ENCODE measurements at places on chromosomes 3 and 15.

DNA sequence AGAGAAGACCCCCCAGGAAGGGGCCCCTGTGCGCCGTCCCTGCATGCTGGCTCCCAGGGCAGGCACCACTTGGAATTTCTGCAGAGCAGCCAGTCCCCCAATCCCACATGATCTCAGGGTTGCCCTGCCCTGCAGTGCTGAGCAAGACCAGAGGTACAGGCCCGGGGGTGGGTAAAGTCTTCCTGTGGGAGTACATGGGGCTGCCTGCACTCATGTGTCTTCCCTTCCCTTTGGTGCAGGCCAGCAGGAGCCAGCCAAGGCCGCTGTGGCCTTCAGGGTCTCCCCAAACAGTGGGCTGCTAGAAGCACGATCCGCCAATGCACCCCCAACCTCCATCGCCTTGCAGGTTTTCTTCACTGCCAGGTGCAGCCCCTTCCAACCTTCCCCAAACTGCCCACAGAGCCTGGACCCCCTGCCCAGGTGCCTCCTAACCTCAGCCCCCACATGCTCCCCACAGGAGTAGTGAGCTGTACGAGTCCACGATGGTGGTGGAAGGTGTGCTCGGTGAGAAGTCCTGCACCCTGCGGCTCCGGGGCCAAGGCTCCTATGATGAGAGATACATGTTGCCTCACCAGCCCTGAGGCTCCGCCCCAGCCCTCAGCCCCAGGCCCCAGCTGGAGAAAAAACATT lies 15.0 kb downstream of the ACAA1 start:
- DNase-seq: peak; percentile 48

DNA sequence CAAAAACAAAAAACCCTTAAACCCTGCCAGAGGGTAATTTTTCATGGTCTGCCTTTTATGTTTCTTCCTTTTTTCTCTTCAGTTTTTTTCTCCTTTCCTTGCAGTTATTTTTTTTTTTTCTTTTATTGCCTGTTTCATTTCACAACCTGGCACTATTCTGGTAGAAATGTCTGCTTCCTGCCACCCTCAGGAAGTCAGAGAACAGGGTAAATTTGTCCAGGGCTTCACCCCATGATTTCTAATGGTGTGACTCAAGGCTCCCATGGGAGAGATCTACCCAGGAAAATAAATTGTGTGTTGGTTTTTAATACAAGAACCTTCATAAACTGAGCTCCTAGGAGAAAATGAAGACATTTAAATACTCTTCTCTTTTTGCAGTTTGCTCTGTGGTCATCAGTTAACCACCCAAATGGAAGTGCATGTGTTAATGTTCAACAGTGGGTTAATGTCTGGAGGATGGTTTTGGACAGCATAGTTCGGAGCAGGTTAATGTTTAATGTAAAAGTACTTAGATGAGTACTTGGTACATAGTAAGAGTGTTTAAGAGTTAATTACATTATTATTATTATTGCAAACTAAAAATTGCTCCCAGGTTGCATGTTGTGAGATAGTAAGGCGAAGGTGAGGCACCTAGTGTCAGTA lies 45.9 kb downstream of the CGNL1 start:
- DNase-seq: no peak

DNA sequence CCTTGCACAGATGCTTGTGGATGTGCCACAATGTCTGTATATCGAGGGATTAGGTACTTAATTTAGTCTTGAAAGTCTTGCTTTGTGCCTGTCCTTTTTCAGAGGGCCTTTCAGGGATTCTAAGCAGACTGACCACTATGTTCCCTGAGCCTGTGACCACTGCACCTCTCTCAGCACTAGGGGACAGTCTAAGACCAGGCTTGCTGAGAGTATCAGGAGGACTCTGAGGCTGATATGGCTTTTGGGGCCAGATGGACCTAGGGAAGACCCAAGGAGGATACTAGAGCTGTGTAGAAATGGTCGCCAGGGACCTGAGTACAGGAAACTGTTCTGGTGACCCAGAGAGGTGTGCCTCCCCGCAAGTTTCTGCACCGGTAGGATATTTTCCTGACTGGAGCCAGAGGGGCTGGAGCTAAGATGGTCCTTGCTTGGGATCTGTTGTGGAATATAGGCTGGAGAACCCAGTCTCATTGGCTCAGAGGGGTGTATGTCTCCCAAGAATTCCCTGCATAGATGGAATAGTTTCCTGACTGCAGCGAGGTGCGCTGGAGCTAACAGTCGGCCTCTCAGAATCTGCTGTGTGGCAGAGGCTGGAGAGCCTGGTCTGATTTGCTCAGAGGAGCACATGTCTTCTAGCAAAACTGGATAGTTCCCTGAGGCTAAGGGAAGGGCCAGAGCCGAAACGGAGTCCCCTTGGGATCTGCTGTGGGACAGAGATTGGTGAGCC lies 213.2 kb upstream of the DCBLD2 start:
- DNase-seq: no peak

DNA sequence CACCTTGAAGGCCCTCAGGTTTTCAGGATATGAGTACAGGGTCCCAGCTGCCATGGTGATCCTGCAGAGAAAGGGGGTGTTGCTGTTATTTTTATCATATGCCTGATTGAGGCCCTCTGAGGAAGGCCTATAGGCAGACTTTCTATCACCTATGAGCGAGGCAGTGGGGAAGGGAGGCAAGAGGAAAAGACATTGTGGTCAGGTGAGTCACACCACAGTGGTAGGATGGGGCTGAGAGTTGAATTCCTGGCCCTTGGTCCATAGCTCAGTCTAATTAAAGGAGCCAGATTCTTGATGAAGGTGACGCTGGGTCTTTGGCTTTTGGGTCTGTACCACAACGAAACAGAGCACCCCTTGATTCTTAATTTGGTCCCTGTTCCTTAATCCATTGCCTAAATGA lies 72.7 kb downstream of the ZNF621 start:
- DNase-seq: no peak

GRCh38 chr3:79351699-79352098 lies 416.1 kb downstream of the ROBO1 start:
- no peak for DNase-seq

GRCh38 chr3:156563900-156564682 lies 9.2 kb upstream of the SSR3 start:
- no peak for DNase-seq

DNA sequence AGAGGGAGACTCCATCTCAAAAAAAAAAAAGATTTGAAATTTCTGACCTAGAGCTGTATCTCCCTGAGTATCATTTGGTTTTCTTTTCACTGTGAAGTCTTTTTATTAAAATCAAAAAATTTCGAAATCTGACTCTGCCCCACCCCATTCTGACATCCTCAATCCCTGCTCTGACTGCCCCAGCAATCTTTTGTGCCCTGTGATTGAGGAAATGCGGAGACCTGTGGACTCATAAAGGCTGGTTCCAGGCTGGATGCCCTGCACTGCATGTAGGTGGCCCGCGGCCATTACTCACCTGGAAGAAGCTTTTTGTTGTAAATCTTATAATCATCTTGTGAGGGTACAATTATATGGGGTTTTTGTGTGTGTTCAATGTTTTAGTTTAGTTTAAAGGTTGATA lies 147.3 kb upstream of the SEMA6D start:
- DNase-seq: no peak

- no peak for DNase-seq
These were observed 13.3 kb upstream of the SH3BP5 start for GRCh38 chr3:15345608-15346137.

- DNase-seq: no peak
These were observed 357.6 kb downstream of the GABRG3 start for GRCh38 chr15:27328608-27329007.

GRCh38 chr15:88727439-88727838 lies 75.8 kb upstream of the ACAN start:
- DNase-seq: no peak

GRCh38 chr3:16890597-16891333 lies 6.0 kb downstream of the PLCL2 start:
- DNase-seq: no peak

GRCh38 chr3:49839193-49839809 lies 17.1 kb downstream of the TRAIP start:
- peak; percentile 85 for DNase-seq

GRCh38 chr3:25744470-25744869 lies 38.8 kb downstream of the NGLY1 start:
- no peak for DNase-seq

DNA sequence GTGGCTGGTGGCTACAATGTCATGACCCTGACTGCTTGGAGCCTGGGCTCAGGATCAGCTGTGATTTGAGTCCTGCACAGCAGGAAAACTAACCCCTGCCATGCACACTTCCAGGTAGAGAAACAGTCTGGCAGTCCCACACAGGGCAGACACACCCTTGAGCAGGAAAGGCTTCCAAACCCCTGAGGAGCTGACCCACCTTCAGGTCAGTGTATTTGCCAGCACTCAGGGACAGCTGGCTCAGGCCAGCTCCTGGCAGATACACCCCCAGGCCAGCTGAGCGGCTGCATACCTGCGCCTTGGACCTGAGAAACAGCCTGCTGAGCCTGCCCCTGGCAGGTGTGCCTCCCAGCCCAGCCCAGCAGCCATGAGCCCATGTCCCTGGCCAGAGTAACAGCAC lies 22.2 kb upstream of the CDAN1 start:
- DNase-seq: no peak

- DNase-seq: no peak
These were observed 372.7 kb upstream of the ATP10A start for GRCh38 chr15:26235864-26236263.

DNA sequence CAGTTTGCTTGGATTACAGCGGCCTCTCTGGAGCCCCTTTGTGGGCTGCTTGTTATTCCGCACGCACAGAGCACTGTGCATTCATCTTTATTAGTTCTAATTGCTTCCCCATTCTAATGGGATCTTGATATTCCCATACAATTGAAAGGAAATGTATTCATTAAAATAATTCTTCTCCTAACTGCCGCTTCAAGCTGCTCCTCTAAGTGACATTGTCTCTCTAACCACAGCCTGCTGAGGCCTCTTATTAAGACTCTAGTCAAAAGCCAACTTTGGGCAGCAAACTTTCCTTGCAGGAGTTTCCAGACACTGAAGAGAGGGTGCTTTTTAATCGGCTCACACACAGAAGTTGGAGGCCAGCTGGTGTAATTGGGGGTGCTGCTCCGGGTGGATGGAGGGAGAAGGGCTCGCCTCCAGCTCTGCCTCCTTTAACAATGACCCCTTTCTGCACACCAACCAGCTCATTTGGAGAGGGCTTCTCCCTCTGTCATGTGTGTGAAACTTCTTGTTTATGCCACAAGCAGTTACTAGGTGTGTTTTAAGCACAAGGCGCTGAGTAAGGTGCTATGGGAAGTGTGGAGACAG lies 5.6 kb upstream of the MAGEF1 start:
- DNase-seq: no peak

- no peak for DNase-seq
These were observed 213.6 kb downstream of the RBMS3 start for GRCh38 chr3:29494305-29495036.

- DNase-seq: no peak
These were observed 78.7 kb upstream of the SEC13 start for GRCh38 chr3:10399634-10400033.

DNA sequence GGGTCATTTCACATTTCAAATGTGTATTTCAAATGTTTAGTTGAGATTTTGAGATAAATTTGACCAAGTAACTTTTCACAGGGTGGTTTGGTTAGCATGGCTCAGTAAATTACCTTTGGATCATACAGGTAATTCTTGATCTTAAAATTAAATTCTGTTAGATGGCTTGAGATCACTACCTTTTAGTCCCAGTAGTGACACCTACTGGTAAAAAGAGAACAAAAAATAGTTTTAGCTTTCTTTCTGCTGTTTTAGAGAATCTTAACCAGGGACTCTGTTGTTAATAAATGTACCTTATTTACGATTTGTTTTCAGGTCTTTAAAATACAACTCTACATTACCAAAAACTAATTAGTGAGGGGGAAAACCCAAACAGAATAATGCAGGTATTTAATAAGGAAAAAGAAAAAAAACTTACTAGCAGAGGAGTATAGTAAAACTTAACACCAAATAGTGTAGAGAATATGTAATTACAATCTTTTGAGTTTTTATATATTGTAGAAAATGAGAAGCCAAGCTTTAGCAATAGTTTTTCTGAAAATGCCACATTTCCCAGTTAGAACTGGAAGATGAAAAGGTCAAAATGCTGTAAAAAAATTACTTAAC lies 620.3 kb upstream of the AGTR1 start:
- DNase-seq: no peak

- no peak for DNase-seq
These were observed 121.9 kb downstream of the NEO1 start for GRCh38 chr15:73174171-73174570.

DNA sequence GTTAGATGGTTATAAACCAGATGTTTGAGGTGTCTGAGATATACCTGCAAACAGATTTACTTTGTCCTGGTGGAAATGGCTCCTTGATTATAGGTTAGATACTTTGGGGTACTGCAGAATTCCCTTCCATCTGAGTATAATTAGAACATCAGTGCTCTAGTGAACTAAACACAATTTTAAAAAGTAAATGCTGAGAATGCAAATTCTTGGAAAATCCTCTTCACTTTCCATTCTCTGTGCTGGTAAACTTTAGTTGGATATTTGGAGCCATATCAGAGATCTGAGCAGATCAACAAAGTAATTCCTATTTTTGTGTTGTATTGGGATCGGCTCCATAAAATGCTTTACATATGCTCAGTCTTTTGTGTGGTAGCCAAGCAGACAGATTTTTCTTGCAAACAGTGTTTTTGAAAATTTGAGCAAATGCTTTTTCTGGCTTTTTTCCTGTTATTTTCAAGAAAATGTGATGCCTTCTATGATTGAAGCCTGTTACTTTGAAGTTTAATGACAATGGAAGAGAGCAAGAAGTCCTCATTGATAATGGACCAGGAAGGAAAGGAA lies 37.9 kb upstream of the KCNH8 start:
- no peak for DNase-seq

GRCh38 chr3:5002871-5003247 lies 23.6 kb downstream of the BHLHE40 start:
- no peak for DNase-seq

DNA sequence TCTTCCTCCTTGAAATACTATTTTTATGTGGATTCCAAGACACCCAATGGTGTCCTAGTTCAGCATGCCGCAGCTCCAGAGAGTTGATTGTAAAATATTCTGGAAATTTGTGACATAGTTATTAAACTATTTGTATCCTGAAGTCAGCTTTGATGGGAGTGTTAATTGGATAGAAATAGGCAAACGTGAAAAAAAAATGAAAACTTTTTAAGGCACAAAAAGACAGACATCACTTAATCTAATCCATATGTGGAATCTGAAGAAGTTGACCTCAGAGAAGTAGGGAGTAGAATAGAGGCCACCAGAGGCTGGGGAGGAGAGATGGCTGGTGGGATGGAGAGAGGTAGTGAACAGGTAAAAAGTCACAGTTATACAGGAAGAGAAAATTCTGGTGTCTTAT lies 704.2 kb downstream of the ROBO1 start:
- no peak for DNase-seq

DNA sequence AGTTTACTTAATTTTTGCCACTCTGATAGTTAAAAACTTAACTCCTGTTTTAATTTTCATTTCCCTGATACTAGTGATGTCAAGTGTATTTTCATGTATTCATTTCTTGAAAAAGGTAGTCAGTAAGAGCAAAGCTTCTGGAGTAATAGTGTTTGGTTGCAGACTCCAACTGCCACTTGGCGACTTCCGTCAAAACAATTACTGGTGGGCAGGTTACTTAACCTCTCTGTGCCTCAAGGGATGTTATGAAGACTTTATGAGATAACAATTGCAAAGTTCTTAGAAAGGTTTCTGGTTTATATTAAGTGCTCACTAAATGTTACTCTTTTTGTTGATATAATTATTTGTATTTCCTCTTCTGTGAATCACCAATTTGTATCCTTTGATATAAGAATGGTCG lies 129.7 kb downstream of the NFKBIZ start:
- DNase-seq: no peak

GRCh38 chr15:26087881-26088280 lies 224.8 kb upstream of the ATP10A start:
- DNase-seq: no peak

GRCh38 chr15:90062462-90062932 lies 39.8 kb downstream of the IDH2 start:
- DNase-seq: no peak
